DMS79 (cell line): ENCODE measurements at places on chromosomes 3 and 15.

- DNase-seq = no peak
Measured at GRCh38 chr15:35696767-35697231, 150.8 kb upstream of the DPH6 start.

- DNase-seq = no peak
Measured at GRCh38 chr3:134061401-134061800, 31.7 kb upstream of the SLCO2A1 start.

GRCh38 chr3:72678867-72679266 lies 169.4 kb downstream of the SHQ1 start:
- DNase-seq = no peak

DNA sequence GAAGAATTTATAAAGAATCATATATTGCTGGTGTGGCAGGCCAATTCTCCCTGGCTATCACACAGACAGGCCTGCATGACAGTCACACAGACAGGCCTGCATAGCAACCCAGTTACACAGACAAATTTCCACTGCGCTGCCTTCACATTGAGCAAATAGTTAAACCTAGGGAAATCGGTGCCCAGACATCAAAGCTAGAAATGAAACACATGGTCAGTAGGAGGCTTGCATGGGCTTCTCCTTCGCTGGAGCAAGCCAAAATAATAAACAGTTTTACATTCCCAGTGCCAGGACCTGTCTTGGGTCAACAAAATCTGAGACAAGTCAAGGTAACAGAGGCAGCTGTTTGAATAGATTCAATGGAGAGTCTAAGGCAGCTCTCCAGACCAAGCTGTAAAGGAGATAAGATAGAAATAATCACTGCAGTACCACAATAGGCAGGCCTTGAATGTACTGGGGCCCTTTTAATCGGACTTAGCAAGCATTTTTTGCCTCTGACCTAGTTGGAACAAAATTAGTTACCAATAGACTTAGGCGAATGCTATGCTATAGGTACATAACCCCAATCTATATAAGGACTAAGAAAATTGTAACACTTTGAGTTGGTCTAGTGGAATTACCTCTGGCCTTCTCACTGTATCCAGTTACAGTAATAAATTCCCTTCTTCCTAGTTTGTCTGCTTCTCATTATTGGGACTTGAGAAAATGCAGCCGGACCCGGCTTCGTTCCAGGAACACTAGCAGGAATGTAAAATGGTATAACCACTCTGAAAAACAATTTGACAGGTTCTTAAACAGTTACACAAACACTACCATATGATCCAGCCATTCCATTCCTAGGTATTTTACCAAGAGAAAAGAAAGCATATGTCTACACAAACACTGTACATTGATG lies 274.7 kb upstream of the UBE2E2 start:
- no peak for DNase-seq

DNA sequence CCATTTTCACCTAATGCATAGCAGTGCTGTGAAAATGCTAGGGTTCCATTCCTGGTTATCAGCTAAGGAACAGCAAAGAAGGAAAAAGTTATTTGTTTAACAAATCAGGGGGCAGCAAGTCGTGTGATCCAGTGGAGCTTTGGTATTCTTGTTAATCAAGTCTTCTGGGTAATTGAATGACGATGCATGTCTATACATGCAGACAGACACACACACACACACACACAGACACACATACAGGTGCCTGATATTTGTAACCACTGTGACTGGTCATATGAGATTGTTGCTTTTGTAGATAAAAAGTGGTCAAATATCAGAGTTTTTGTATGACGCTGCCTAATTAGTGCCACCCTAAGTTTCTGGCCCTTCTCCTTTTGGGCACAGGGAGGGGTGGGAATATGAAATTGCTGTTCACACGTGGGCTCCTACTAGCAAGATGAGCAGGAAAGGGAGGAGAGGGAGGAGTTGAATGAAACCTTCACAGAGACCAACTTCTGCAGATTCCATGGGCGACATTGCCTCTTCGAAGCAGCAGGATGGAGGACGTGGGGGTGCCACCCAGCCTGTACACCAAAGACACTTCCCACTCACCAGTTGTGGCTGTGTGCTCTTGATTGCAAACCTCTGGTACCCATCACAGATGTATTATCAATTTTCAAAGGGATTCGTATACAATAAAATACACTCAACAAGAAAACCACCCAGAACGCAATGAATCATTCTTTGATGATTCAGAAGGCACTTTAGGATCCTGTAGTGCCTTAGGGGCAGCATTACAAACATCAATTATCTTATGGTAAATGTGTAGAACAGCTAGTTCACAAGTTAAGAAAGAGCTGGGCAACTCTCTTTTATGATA lies 281.9 kb upstream of the ICE2 start:
- DNase-seq = no peak

- no peak for DNase-seq
Measured at GRCh38 chr3:60973321-60973720, 277.9 kb downstream of the FHIT start.

DNA sequence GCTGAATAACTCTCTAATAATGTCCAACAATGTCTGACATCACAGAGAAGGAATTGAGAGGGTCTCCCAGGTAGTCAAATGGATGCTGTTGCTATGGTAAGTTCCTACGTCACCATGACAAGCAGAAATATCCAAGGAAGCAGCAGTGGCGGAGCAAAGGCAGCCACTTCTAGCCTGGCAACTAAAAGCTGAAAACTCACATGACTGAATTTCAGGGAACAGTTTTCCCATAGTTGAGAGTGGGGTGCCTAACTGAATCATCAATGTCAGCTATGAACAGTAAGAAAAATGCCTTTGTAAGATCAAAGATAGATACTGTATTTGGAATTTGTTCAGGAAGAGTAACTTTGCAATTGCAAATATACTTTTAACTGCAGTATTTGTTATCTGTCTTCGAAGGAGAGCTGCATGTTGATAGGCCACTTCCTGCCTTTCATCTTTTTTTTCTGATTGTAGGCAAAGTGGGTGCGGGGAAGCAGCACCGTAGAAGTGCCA lies 161.7 kb downstream of the BBX start:
- no peak for DNase-seq

GRCh38 chr3:99322551-99322950 lies 315.8 kb upstream of the COL8A1 start:
- no peak for DNase-seq

- no peak for DNase-seq
Measured at GRCh38 chr15:68252925-68253534, 23.5 kb upstream of the CLN6 start.

DNA sequence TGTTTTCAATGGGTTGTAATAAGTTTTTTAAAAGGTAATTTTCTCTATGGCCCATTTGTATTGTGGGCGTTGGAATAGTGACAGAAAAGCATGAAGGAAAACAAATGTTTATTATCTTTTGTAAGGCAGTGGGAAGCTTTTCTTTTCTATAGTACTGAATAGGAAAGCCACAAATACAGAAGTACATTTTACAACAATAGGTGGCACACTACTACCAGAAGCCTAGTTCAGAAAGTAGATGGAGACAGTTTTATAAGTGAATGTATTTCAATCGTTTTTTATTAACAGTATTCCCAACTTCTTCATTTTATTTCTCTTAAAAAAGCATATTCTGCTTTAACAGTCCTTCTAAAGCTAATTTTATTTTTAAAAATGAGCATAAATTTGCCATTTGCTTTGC lies 296.7 kb downstream of the PTPRG start:
- DNase-seq = no peak

DNA sequence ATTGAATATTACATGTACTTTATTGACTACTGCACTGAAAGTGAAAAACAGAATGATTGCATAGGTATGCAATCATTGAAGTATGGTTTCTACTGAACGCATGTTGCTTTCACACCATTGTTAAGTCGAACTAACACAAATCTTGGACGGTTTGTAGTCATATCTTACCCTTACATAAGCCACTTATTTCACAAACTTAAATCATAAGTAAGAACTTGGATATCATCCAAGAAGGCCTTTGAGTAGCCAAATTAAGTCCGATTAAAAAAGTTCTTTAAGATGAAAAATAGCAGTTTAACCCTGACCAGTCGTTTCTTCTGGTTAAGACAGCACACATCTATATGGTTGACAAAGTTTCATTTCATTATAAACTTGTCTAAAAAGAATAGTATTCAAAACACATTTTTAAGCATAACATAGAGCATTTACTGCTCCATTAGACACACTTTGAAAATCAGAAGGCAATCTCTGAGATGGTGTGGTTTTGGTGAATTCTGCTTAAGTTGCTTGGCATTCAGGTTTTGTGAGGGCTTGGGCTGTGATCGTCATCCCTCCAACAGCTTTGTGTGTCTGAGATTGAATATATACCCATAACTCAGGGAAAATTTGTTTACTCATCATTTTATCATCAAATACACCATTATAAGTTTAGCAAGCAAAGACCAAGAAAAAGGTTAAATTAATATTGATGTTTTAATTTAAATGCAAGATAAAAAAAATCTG lies 92.2 kb downstream of the NFKBIZ start:
- no peak for DNase-seq

- DNase-seq = no peak
Measured at GRCh38 chr15:85768595-85769168, 26.0 kb downstream of the KLHL25 start.

GRCh38 chr3:26655231-26655630 lies 32.7 kb downstream of the LRRC3B start:
- no peak for DNase-seq

- DNase-seq = no peak
Measured at GRCh38 chr3:117282566-117282965, 573.0 kb downstream of the TUSC7 start.

GRCh38 chr3:50405249-50405648 lies 45.9 kb upstream of the TMEM115 start:
- DNase-seq = no peak

GRCh38 chr15:65408324-65409035 lies 14.3 kb downstream of the IGDCC4 start:
- DNase-seq = no peak

DNA sequence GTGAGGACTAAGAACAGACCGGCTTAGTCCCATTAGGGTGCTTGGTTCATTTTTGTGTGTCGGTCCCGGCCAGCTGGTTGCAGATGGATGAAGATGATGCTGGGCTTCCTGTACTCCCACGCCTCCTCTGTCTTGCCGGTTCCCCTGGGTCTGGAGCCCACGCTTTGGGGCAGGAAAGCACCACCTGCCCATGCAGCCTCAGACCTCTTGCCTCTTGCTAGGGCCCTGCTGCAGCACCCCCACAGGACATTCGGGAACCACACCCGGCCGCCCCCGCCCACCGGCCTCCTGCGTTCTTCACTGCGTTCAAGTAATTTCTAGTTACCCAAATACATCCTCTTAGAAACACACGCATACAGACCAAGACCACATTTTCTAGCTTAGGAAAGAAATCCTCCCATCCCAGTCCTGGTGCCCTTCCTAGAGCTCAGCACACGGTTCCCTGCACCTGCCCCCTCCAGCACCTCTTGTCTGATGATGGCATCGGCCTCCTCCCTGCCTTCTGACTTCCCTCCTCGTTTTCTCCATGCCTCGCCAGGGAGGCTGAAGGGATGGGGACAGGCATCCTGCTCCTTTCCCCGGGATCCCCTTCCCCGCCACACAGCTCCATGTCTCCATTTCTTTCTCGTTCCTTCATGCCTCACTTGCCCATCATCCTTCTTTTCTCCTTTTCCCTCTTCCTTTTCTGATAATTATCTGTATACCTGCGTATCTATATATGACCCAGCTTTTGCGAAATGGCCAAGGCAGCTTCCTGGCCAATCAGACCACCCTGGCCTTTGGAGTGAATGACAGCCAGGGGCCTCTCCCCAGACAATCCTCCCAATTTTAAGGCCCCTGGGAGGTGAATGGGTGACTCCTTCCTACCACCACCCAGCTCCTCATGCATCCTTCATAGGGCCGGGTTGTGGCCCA lies 30.9 kb downstream of the FAM3D start:
- DNase-seq = no peak

GRCh38 chr3:190701096-190701532 lies 161.4 kb downstream of the GMNC start:
- DNase-seq = no peak

- no peak for DNase-seq
Measured at GRCh38 chr3:136835813-136836510, 17.0 kb downstream of the SLC35G2 start.

DNA sequence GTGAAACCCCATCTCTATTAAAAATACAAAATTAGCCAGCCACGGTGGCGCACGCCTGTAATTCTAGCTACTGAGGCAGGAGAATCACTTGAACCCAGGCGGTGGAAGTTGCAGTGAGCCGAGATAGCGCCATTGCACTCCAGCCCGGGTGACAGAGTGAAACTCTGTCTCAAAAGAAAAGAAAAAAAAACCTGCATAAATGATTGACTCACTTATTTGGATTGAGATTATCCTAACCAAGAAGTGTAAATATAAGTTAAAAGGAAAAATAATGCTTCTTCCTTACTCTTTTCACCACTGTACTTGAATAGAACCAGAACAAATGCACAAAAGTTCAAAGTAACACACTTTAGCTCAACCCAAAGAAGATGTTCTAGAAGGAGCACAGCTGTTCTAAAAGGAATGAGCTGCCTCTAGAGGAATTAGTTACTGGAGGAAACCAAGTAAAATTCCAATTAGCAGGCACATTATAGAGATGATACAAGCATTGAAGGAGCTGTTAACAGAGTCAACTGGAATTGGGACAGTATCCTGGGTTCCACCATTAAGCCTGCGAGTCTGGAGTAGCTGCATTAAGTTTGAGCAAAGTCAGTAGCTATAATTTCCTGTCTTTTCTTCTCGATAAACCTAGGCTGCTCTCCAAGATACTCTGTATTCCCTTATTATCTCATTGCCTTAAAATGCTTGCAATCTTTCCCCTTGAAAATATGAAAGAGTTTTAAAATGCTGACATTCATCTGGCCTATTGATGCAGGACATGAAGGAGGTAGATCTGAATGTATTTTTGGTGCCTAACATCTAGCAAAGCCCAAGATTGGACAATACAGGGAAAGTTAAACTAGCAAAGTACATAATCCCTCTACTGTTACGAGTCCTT lies 9.5 kb downstream of the MTHFS start:
- no peak for DNase-seq

- no peak for DNase-seq
Measured at GRCh38 chr3:59565125-59565524, 515.3 kb upstream of the CFAP20DC start.
